Renal cortex interstitium (tissue), 15 donors: ENCODE measurements at places on chromosomes 7 and 10. TPM values are rescaled to one million over a fixed set of nuclear protein-coding genes. Genes with fewer than 3 reads are reported as not detected.

- no peak for DNase-seq
These were observed 168.2 kb downstream of the SND1 start for GRCh38 chr7:127819975-127820731.

DNA sequence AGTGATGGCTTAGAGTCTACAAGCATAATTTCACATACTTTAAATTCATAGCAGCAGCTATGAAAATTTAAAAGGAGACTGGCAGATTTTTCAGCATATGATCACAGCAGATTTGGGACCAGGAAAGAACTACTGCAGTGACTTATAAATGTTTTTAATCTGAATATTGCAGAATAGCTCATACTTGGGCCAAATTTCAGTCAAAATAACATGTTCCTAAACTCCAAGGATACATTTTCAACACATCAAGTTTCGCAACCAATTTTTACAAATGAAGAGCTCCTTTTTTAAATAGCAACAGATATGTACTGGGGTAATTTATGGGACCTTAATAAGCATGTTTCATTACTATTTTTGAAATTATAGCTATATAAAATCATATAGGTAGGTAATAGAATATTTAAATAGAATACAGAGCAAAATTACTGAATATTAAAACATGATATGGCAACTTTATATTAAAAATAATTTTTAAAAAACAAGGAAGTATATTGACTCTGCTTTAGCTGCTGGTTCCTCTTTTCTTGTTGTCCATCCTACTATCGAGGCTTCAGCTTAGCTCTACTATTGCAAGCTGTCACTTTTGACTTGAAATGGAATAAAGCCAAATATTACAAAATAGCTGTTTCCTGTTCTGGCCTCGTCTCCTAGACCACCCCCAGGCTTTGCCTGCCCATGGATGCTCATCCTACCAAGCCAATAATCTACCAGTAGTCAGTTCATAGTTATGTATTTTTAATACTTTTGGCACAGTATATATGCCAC, 123.1 kb downstream of the NRBF2 start:
- DNase-seq, result no peak

GRCh38 chr10:31648966-31649365, 279.7 kb downstream of the ARHGAP12 start:
- DNase-seq, result no peak

DNA sequence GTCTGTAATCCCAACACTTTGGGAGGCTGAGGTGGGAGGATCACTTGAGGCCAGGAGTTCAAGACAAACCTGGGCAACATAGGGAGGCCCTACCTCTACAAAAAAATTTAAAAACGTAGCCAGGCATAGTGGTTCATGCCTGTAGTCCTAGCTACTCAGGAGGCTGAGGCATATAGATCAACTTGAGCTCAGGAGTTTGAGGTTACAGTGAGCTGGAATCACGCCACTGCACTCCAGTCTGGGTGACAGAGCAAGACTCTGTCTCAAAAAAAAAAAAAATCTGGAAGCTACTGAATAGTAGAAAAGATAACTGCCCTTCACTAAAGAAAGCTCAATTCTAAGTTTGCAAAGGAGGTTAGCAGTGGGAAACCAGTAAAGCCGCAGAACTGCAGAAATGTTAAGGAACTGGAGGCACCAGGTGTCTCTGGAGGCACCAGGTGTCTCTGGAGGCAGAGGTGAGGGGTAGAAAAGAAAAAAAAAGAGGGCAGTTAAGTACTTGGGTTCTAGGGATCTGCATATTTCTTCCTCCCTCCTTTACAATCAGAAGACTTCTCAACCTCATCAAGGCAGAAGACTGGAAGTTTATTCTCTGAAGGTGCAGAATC, 56.5 kb downstream of the RNLS start:
- DNase-seq, result no peak

- no peak for DNase-seq
These were observed 29.4 kb downstream of the HGF start for GRCh38 chr7:81740403-81740802.

- DNase-seq, result no peak
These were observed 598.3 kb upstream of the ADARB2 start for GRCh38 chr10:2335626-2336025.

DNA sequence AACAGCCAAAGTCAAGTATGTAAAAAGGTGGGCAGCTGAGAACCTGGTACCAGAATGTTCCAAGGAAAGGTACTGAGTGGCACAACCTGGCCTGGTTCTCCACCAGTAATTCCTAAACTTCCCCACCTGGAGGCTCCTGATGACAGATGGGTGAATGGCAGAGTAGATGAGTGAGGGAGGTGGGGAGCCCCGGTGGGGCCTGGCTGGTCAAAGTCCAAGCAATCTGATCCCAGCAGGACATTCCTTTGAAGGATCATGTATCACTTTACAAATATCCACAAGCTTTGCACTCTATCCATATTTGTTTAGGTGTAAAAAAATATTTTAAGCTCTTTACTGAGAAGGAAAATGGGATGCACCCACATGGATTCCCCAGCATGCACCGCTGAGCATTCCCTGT, 250.2 kb downstream of the DPP6 start:
- DNase-seq, result no peak

CTAGE15 gene
- polyA plus RNA-seq, result 1.5 TPM

ODAD2 gene
- polyA plus RNA-seq, result 0.73 TPM
